ENCODE measurements at places on chromosomes 3 and 15. TPM values are rescaled to one million over a fixed set of nuclear protein-coding genes. Genes with fewer than 3 reads are reported as not detected.

Gene GOLGA8O
- total RNA-seq = 1.7 TPM

- H3K27ac ChIP-seq = no peak overlapping the region
- H3K4me3 ChIP-seq = no peak overlapping the region
- H3K27me3 ChIP-seq = no peaks in the 10 kb centered on the region
- H3K4me1 ChIP-seq = no peaks in the 10 kb centered on the region
- no peak for DNase-seq
Measured at GRCh38 chr15:76626611-76627010, 278.5 kb downstream of the SCAPER start.

DNA sequence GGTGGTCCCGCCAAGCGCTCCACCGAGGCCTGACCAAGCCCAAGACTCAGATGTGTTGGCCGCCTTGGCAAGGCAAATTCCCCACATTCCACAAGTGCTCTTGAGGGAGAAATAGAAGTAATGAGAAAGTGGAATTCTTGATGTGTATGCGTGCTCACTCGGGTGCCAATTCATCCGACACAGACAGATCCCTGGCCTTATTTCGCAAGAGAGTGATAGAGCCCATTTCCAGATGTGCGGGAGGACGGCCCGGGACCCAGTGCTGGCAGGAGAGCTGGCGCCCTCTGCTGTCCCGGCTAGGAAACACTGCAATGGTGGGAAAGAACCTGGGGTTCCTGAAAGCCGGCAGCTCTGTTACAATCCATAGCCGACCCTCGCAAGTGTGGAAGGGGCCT, 76.0 kb downstream of the HMG20A start:
- no peak overlapping the region for H3K27ac ChIP-seq
- H3K4me3 ChIP-seq = no peak overlapping the region
- H3K4me1 ChIP-seq = peaks cover 21% of the 10 kb centered on the region
- H3K36me3 ChIP-seq = no peaks in the 10 kb centered on the region

- no peak overlapping the region for H3K27ac ChIP-seq
- H3K36me3 ChIP-seq = no peaks in the 10 kb centered on the region
- DNase-seq = no peak
- H3K27me3 ChIP-seq = no peaks in the 10 kb centered on the region
Measured at GRCh38 chr3:178200316-178200715, 335.9 kb upstream of the KCNMB2 start.

Gene KLHL40
- not detected for total RNA-seq

GRCh38 chr3:77142578-77142977, 102.7 kb downstream of the ROBO2 start:
- no peak overlapping the region for H3K27ac ChIP-seq
- no peaks in the 10 kb centered on the region for H3K36me3 ChIP-seq
- H3K4me3 ChIP-seq = no peak overlapping the region
- H3K4me1 ChIP-seq = no peaks in the 10 kb centered on the region
- H3K27me3 ChIP-seq = no peaks in the 10 kb centered on the region

GRCh38 chr15:88882785-88883184, 12.6 kb downstream of the HAPLN3 start:
- no peak overlapping the region for H3K27ac ChIP-seq
- no peak overlapping the region for H3K4me3 ChIP-seq
- peaks cover 43% of the 10 kb centered on the region for H3K36me3 ChIP-seq
- no peak for DNase-seq
- no peaks in the 10 kb centered on the region for H3K27me3 ChIP-seq
- H3K4me1 ChIP-seq = no peaks in the 10 kb centered on the region

GRCh38 chr15:40054605-40054854, 15.5 kb upstream of the SRP14 start:
- H3K27me3 ChIP-seq = no peaks in the 10 kb centered on the region
- H3K4me3 ChIP-seq = no peak overlapping the region
- peaks cover 77% of the 10 kb centered on the region for H3K4me1 ChIP-seq
- DNase-seq = no peak
- peak overlapping the region; percentile 78 for H3K27ac ChIP-seq

DNA sequence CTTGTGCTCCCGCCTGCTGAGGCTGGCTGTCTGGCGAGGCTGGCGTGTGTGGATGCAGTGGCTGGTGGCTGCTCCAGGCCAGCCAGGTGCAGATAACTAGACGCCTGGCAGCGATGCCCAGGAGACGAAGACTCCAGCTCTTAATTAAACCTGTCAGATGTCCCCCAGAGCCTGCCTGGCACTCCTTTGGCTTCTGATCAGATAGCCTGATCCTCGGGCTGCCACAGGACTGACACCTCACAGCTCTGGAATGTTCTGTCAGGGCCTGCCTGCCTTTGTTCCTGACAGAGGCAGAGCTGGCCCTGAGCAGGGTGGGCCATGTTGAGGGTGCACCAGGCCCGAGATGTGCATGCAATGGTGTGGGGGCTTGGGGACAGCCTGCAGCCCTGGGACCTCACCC, 36.5 kb downstream of the PLXNA1 start:
- no peaks in the 10 kb centered on the region for H3K27me3 ChIP-seq
- DNase-seq = no peak
- no peak overlapping the region for H3K27ac ChIP-seq
- H3K36me3 ChIP-seq = peaks cover 12% of the 10 kb centered on the region
- H3K4me1 ChIP-seq = no peaks in the 10 kb centered on the region

DNA sequence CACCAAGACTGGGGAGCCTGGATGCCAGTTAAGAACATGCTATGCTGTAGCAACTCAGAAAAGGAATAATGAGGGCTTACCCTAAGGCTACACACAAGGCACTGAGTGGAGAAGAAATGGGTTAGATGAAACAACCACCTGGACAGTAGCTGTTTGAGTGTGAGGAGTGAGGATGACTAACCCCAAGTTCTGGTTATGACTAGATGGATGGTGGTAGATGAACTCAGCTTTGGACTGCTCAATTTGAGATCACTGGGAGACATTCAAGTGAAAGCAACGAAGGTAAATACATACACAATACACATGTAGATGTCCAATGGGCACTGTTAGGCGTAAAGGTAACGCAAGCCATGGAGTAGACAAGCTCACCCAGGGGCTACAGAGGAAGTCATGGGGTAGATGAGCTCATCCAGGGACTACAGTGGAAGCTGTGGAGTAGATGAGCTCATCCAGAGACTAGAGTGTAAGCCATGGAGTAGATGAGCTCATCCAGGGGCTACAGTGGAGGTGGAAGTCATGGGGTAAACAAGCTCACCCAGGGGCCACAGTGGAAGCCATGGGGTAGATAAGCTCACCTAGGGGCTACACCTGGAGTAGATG, 98.3 kb downstream of the ANO10 start:
- H3K27me3 ChIP-seq = no peaks in the 10 kb centered on the region
- peaks cover 16% of the 10 kb centered on the region for H3K36me3 ChIP-seq
- H3K27ac ChIP-seq = no peak overlapping the region
- H3K4me1 ChIP-seq = peaks cover 2% of the 10 kb centered on the region
- peak; percentile 51 for DNase-seq
- no peak overlapping the region for H3K4me3 ChIP-seq

Gene STAB1
- 0.09 TPM for total RNA-seq

- no peak overlapping the region for H3K4me3 ChIP-seq
- H3K27ac ChIP-seq = no peak overlapping the region
- H3K36me3 ChIP-seq = peaks cover 27% of the 10 kb centered on the region
- peaks cover 18% of the 10 kb centered on the region for H3K4me1 ChIP-seq
Measured at GRCh38 chr3:39086144-39086543, 21.3 kb downstream of the GORASP1 start.

DNA sequence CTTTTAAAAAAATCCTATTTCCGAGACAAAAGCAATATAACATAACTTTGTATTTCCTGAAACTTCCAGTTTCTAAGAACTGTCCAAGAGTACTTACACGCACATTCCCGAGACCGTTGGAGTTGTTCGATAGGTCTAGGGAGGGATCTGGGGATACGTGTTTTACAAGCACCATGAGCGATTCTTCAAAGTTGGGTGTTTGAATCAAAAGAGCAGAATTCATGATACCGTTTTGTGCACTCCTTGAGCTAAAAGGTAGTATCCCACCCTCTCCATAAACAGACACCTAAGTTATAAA, 700 bp upstream of the EDEM1 start:
- H3K27me3 ChIP-seq = no peaks in the 10 kb centered on the region
- DNase-seq = no peak
- H3K27ac ChIP-seq = peak overlapping the region; percentile 94
- peak overlapping the region; percentile 100 for H3K4me3 ChIP-seq
- peaks cover 31% of the 10 kb centered on the region for H3K36me3 ChIP-seq

Gene CLDN1
- 0.77 TPM for total RNA-seq

Gene TSPAN3
- 27.0 TPM for total RNA-seq

GRCh38 chr15:29223640-29224039, 46.0 kb downstream of the NSMCE3 start:
- peaks cover 19% of the 10 kb centered on the region for H3K27me3 ChIP-seq
- no peak overlapping the region for H3K4me3 ChIP-seq
- DNase-seq = no peak
- no peaks in the 10 kb centered on the region for H3K4me1 ChIP-seq

Gene MRPS22
- 67.4 TPM for total RNA-seq

- H3K4me3 ChIP-seq = no peak overlapping the region
- H3K27ac ChIP-seq = no peak overlapping the region
- no peaks in the 10 kb centered on the region for H3K4me1 ChIP-seq
- no peaks in the 10 kb centered on the region for H3K36me3 ChIP-seq
- no peak for DNase-seq
- no peaks in the 10 kb centered on the region for H3K27me3 ChIP-seq
Measured at GRCh38 chr15:82972990-82973389, 13.0 kb upstream of the RAMAC start.

- no peaks in the 10 kb centered on the region for H3K4me1 ChIP-seq
- DNase-seq = no peak
- H3K27ac ChIP-seq = no peak overlapping the region
- H3K4me3 ChIP-seq = no peak overlapping the region
- H3K36me3 ChIP-seq = peaks cover 27% of the 10 kb centered on the region
Measured at GRCh38 chr3:133828576-133829309, 23.1 kb downstream of the SRPRB start.

Gene HHLA2
- total RNA-seq = 2.2 TPM

Gene NEK11
- total RNA-seq = 1.6 TPM

Gene LRRC2
- not detected for total RNA-seq

GRCh38 chr15:98017150-98017964, 56.9 kb downstream of the ARRDC4 start:
- no peaks in the 10 kb centered on the region for H3K4me1 ChIP-seq

GRCh38 chr3:36804295-36805055, 40.1 kb upstream of the DCLK3 start:
- peaks cover 1% of the 10 kb centered on the region for H3K36me3 ChIP-seq
- no peak overlapping the region for H3K27ac ChIP-seq
- H3K4me1 ChIP-seq = no peaks in the 10 kb centered on the region
- no peak overlapping the region for H3K4me3 ChIP-seq
- DNase-seq = no peak
- peaks cover 16% of the 10 kb centered on the region for H3K27me3 ChIP-seq

DNA sequence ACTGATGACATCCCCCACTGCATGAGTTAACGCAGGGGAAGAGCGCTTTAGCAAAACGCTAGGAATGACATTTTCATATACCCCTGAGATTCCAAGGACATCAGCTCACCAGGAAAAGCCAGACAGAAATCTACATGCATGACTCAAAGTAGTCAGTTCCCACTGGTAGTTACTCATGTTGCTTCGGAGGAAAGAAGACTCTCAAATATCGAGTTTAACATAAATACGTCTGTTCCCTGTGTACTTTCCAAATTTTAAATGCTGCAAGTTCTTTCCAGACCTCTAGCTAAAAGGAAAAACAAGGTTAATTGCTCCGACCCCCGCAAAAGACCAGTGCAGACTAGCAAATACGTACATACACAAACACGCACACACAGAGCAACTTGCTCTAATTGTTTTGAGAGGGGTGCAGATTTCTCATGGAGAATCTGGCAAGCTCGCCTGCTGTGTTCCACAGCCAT, 115.4 kb upstream of the PRICKLE2 start:
- H3K36me3 ChIP-seq = no peaks in the 10 kb centered on the region
- no peak overlapping the region for H3K27ac ChIP-seq
- peaks cover 2% of the 10 kb centered on the region for H3K27me3 ChIP-seq
- no peaks in the 10 kb centered on the region for H3K4me1 ChIP-seq
- H3K4me3 ChIP-seq = no peak overlapping the region

Gene ISL2
- total RNA-seq = not detected

GRCh38 chr3:5093731-5094130, 28.4 kb upstream of the ARL8B start:
- no peak overlapping the region for H3K4me3 ChIP-seq
- H3K4me1 ChIP-seq = peaks cover 3% of the 10 kb centered on the region

DNA sequence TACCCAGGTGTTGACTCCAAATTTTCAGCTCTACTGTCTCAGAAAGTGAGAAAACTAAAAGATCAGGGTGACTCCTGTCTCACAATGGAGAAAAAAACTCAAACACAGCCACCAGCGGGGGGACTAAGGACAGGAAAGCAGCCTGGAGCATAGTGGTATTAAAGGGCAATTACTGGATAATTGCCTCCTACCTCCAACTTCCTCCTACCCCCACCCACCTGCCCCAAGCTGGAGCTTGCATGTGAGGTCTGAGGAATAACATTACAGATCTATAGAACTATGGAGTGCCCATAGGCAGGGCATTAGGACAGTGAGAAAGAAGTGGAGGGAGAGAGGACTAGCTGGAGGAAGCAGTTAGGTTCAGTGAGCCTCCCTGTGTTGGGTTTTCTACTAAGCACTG, 2.7 kb upstream of the PCCB start:
- no peaks in the 10 kb centered on the region for H3K36me3 ChIP-seq
- DNase-seq = no peak
- no peak overlapping the region for H3K4me3 ChIP-seq
- H3K27me3 ChIP-seq = no peaks in the 10 kb centered on the region
- H3K4me1 ChIP-seq = peaks cover 16% of the 10 kb centered on the region

GRCh38 chr15:31293655-31294054, 33.0 kb upstream of the KLF13 start:
- no peak overlapping the region for H3K4me3 ChIP-seq
- no peak overlapping the region for H3K27ac ChIP-seq
- H3K36me3 ChIP-seq = no peaks in the 10 kb centered on the region
- peaks cover 2% of the 10 kb centered on the region for H3K27me3 ChIP-seq

DNA sequence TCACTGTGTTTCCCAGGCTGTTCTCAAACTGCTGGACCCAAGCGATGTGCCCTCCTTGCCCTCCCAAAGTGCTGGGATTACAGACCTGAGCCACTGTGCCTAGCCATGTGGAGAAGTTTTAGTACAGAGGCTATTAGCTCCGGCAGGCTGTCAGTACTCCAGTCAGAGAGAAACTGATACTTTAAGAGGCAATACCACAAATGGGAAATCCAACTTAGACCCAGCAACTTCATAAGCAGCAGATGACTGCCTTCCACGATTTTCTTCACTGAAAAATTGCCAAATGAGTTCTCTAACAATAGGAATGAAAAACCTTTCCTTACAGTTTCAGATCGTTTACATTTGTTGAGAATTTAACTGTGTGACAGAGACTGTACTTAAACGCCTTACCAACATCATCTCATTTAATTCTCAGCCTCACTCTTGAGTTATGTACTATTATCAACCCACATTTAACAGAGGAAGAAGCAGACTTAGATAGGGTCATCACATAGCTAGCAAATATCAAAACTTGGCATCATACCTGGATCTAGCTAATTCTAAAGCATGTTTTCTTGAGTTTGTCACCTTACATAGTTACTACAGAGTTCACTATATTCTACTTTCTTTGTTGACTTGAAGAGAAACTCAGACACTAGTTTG, 127.4 kb downstream of the TCF12 start:
- peaks cover 30% of the 10 kb centered on the region for H3K4me1 ChIP-seq
- DNase-seq = no peak
- H3K27me3 ChIP-seq = no peaks in the 10 kb centered on the region
- peaks cover 6% of the 10 kb centered on the region for H3K36me3 ChIP-seq
- H3K27ac ChIP-seq = no peak overlapping the region

Measured in activated CD8-positive, alpha-beta T cell treated with anti-CD3 and anti-CD28 coated beads for 36 hours (primary cell).